K562 (cell line): ENCODE measurements at places on chromosomes 2 and 18.

GRCh38 chr2:168025487-168026202, 221.8 kb downstream of the STK39 start:
- no peaks in the 10 kb centered on the region for H3K4me1 ChIP-seq
- peaks cover 28% of the 10 kb centered on the region for H3K27me3 ChIP-seq
- H3K36me3 ChIP-seq, result no peaks in the 10 kb centered on the region
- no peak overlapping the region for H3K27ac ChIP-seq
- no peak for DNase-seq
- H3K4me3 ChIP-seq, result no peak overlapping the region

- peaks cover 9% of the 10 kb centered on the region; the same call in 2 of the 3 replicates for H3K36me3 ChIP-seq
- DNase-seq, result no peak
- no peaks in the 10 kb centered on the region for H3K27me3 ChIP-seq
- no peaks in the 10 kb centered on the region for H3K4me1 ChIP-seq
Measured at GRCh38 chr2:43402002-43402401, 175.6 kb upstream of the ZFP36L2 start.

DNA sequence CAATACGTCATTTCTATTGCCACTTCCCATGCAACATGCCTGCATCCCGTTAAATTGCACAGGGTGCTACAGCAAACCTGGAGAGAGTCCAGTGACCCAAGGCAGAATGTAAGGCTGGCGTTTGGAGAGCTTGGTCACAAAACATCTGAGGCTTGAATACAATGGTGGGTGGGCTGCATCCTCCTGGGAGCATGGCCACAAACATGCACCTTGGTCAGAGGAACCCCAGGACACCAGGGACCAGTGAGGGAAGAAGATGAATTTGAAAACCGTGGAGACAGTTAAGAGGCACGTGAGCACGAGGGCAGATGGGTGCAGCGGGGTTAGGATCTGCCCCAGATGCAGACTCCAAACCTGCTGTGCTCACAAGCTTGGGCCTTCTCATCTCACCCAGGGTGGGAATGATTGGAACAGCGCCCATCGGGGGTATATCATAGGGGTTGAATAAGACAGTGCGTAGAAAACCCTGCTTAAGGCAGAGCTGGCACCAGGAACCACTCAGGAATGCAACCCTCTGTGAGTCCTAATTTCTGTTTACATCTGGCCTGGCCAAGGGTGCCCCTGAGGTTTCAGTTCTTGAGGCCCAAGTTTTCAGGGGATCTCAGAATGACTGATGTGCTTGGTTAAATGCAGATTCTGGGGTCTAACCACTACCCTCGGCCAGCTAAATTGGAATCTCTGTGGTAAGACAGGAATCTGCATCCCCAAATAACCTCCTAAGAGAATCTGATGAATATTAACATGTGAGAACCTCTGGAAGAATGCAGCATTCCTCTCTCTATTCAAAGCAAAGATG, 97.2 kb downstream of the ARL4C start:
- H3K27me3 ChIP-seq, result peaks cover 26% of the 10 kb centered on the region; the same call in 1 of the 2 replicates
- DNase-seq, result no peak
- H3K4me3 ChIP-seq, result no peak overlapping the region
- H3K27ac ChIP-seq, result no peak overlapping the region
- no peaks in the 10 kb centered on the region for H3K36me3 ChIP-seq
- H3K4me1 ChIP-seq, result no peaks in the 10 kb centered on the region

GRCh38 chr2:199382091-199382490, 75.6 kb downstream of the SATB2 start:
- no peak for DNase-seq
- no peaks in the 10 kb centered on the region for H3K27me3 ChIP-seq

DNA sequence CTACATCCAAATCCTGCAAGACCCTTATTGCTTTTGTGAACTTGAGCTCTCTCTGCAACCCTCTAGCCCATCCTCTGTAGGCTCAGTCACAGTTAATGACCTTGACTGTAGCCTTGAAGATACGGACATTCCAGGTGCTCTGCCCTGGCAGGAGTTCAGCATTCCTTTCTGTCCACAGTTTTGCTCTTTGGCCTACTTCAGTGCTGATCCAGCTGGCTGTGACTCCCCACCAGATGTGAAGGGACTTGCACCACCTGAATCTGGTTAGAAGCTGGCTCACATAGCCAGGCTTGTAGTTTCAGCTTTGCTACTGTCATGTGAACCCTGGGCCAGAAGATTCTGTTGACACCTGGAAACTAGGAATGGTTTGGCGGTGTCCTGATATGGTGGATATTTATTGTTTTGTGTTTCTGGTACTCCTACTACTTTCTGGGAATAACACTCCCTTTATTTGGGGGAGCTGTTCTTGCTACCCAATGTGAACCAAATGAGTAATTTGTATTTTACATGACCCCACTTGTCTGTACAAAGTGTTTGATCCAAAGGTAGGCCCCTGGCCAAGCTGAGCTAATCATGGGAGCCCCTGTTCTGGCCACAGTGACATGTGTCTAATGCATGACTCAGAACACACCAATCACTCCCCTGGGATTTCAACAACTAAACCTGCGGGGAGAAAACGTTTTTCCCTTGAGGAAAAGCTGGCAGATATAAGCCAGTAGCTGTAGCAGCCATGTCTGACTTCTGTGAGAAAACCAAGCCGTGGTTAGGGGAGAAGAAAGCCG, 73.4 kb downstream of the CDCA7 start:
- no peaks in the 10 kb centered on the region for H3K36me3 ChIP-seq
- no peaks in the 10 kb centered on the region for H3K4me1 ChIP-seq
- H3K4me3 ChIP-seq, result no peak overlapping the region
- peaks cover 47% of the 10 kb centered on the region for H3K27me3 ChIP-seq
- H3K27ac ChIP-seq, result no peak overlapping the region
- DNase-seq, result no peak

GRCh38 chr2:210833403-210833802, 277.0 kb downstream of the CPS1 start:
- no peaks in the 10 kb centered on the region for H3K27me3 ChIP-seq
- H3K36me3 ChIP-seq, result no peaks in the 10 kb centered on the region
- no peak for DNase-seq
- H3K4me3 ChIP-seq, result no peak overlapping the region
- no peaks in the 10 kb centered on the region for H3K4me1 ChIP-seq
- H3K27ac ChIP-seq, result no peak overlapping the region

DNA sequence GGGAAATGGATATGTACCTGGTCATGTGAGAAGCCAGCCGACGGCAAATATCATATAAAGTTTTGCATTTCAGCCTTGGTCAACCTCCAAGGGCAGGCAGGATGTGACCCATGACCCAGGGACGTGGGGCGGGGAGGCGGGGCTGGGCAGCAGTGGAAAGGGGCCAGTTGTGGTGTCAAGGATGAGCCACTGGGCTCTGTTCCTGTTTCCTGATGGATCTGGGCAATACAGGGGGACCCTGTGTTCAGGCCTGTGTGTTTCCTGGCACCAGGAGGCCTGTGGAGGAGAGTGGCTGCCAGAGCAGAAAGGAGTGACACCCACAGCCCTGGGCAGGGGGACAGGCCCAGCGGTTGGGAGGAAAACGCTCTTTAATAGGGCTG, 106.9 kb downstream of the GATA6 start:
- H3K4me3 ChIP-seq, result no peak overlapping the region
- no peak overlapping the region for H3K27ac ChIP-seq
- no peak for DNase-seq
- no peaks in the 10 kb centered on the region for H3K36me3 ChIP-seq
- peaks cover 10% of the 10 kb centered on the region; the same call in 2 of the 3 replicates for H3K27me3 ChIP-seq

DNA sequence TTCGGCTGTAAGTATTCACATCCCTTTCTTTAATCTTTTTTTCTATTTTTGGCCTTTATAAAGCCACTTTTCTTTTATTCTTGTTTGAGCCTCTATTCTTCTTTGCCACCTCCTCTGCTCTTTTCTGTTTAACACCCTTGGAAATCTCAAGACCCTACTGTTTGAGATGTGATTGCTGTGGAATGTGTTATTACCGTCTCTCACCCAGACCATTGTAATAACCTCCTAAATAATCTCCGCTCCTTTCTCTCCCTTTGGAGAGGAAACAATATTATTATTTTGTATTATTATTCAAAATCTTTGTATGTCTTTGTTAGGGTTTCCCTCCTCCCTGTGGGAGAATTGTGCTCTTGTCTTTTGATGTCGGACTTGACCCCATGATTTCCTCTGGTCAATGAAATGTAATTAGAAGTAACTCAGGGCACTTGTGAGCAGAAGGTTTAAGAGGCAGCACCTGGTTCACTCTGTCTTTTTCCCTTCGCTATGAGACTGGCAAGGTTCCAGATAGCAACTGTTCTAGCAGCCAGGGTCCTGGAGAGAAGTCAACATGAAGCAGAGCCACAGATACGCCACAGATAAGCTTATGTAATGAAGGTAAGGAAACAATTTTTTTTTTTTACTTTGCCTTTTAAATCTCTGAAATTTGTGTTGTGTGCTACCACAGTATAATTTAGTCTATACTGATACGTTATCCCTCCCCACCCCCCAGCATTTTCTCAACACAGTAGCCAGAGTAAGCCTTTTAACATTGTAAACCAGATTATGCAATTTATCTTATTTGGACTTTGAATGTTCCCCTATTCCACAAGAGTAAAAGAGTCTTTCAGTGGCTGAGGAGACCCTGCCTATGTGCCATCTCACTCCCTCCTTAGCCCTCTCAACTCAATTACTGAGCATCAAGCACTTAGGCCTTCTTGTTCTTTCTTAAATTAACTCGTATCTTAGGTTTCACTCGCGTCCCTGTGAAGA, 601.2 kb upstream of the ZNF804A start:
- H3K27me3 ChIP-seq, result no peaks in the 10 kb centered on the region
- DNase-seq, result no peak
- H3K27ac ChIP-seq, result no peak overlapping the region
- no peak overlapping the region for H3K4me3 ChIP-seq
- no peaks in the 10 kb centered on the region for H3K4me1 ChIP-seq

GRCh38 chr2:197360744-197361156, 50.2 kb upstream of the ANKRD44 start:
- no peaks in the 10 kb centered on the region for H3K27me3 ChIP-seq
- no peak for DNase-seq
- H3K4me1 ChIP-seq, result no peaks in the 10 kb centered on the region
- H3K27ac ChIP-seq, result no peak overlapping the region
- H3K4me3 ChIP-seq, result no peak overlapping the region

DNA sequence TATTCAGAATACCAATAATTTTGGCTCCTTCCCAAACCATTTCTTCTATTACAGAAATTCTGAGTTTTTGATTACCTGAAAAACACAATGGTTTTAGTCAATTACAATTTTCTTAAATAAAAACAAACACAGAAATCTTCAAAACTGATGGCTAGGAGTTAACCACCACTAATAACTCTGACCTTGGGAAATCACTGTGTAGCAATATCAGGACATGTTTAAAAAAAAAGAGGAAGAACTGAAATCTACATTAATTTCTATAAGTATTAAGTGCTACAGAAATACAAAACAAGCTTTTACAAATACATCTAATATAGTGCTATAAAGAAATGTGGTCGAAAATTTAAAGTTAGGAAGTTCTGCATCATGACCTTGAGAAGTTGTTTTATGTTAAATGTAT, 14.9 kb downstream of the L3MBTL4 start:
- no peak for DNase-seq
- H3K4me1 ChIP-seq, result no peaks in the 10 kb centered on the region
- H3K4me3 ChIP-seq, result no peak overlapping the region
